ENCODE measurements at places on chromosomes 2 and 18.

- no peak for DNase-seq
Observed at GRCh38 chr2:121635371-121635770, 13.9 kb downstream of the CLASP1 start.

GRCh38 chr2:168697668-168698121, 104.7 kb upstream of the NOSTRIN start:
- DNase-seq: no peak

GRCh38 chr2:127604986-127605385, 41.0 kb upstream of the GPR17 start:
- DNase-seq: no peak

DNA sequence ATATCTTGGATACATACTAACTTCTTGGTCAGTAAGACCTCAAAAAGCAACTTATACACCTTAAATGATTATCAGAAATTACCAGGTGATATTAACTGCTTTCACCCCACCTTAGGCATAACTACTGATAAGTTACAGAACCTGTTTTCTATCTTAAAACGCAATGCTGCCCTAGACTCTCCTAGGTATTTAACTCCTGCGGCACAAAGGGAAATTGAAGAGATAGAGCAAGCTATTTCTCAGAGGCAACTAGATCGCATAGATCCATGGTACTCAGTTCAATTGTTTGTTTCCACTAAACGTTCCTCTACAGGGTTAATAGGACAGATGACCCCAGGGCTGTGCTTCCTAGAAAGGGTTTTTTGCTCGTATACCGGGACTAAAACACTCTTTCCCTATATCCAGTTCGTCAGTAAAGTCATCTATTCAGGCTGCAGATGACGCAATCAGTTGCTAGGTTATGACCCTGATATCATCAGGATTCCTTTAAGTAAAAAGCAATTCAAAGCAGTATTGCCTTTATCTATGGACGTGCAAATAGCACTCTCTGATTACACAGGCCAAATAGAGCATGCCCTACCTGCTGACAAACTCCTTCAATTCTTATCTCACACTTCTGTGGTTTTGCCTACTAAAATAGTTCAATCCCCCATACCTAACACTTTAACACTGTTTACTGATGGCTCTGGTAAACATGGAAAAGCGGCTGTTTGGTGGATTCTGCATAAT, 62.3 kb upstream of the MYO3B start:
- DNase-seq: no peak

GRCh38 chr2:32064021-32064601, 755 bp downstream of the SPAST start:
- DNase-seq: no peak

DNA sequence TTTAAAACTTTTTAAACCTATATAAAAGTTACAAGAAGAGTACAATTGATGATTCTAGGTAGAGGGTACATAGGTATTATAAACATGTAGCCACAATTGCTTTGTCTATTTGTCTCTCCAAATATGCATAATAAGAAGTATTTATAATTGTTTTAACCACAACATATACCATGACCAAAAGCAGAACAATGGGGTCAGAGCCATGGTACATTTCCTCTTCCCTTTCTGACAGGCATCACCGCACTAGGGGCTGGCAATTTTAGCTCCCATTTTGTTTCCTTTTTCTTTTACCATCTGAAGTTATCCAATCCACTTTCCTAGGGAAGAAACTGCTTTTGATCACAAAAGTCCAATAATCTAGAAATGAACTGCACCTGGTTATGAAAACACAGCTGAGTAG, 49.3 kb downstream of the TMX3 start:
- no peak for DNase-seq

GRCh38 chr18:65487569-65487968, 263.2 kb upstream of the CDH7 start:
- peak; percentile 44 for DNase-seq

- no peak for DNase-seq
Observed at GRCh38 chr2:120018549-120018948, 5.7 kb downstream of the EPB41L5 start.

GRCh38 chr2:29130295-29130694, 15.1 kb downstream of the CLIP4 start:
- DNase-seq: no peak

DNA sequence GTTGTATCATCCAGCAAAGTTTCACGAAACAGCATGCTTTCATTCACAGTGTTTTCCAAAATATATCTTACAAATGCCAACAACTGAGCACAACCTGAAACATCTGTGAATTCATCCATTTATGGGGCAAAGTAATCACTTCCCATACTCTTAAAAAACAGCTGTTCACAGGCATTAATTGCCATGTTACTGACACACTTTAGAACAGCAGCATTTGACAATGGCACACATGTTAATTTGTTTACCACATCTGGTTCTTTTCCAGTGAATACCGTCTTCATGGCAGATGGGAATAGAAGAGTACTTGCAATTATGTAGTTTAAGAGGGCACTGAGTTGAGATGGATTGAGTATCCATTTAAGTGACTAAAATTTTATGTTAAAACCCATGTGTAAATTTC, 347.4 kb upstream of the LRP1B start:
- peak; percentile 6 for DNase-seq

DNA sequence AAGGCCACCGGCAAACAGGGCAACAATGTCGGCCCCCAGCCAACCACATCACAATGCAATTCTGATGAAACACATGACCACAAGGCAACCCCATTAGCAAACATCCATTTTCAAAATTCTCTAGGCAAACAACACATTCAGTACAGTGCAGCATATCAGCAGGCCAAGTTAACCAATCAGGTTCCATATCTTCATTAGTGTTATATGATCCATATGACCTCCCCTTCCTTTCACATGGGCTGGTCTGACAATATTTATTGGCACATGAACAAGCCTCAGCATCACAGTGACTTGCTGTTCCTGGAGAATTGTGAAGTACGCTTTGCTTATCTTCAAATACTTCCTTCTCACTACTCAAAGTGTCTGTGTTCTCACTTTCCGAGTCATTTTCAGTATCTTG, 19.8 kb downstream of the RNF103 start:
- DNase-seq: no peak

DNA sequence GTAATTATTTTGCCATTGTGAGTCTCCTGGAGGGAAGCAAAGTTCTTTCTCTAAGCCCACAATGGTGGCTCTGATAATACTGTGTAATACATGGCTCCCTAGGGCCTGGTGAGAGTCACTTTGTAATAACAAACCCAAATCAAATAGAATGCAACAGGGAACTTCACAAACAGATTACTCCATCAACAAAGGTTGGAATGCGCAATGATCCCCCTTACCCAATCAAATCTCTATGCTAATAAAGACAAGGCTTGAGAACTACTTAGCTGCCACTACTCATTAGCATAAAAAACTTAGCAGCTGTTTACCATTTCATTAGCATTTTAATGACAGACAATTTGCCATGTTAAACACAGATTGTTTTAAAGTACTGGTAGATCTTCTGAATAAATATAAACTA, 285.6 kb upstream of the SESTD1 start:
- DNase-seq: no peak

DNA sequence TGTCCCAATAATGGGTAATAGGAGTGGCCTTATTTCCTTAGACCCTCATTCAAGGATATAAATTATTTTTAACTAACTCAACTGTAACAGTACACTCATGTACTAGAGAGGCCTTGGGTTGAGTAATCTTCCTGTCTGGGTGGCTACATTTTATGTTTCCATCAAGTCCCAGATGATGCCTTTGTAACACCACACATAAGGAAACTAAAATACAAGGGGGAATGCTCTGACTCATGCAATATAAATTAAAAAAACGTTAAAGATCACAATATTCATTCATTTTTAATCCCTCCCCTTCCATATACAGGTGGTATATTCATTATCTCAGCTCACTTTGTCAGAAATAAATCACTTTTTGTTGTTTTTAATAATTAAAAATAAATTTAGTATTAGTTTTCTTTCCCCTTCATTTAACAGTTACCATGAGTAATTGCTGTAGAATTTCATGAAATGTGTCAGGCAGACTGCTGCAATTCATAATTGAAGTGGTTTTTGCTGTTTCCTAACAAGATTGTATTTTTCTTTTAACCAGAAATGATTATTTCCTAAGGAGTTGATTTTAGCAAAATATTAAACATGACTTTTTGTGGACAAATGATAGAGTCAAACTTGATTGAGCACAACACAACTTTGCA, 1403.6 kb downstream of the SUCLG1 start:
- no peak for DNase-seq

All from NCI-H1694 (cell line).